ENCODE measurements at places on chromosomes 13 and 19.

DNA sequence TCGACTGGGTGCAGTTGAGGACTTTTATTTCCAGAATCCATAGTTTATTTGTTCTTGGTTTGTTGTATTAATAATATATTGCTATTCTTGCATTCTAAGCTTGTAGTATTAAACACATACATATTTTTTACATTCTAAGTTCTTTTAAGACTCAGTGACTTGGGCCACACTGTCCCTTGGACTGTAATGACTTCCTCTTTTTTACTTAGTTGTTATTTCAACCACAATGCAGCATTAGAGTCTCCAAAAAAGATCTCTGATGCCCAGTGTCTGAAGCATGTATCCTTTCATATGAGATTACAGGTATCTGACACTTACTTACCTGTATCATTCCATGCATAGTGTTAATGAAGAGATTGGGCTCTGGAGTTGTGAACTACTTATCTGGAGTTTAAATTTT lies 864.9 kb upstream of the PCDH20 start:
- no peak for DNase-seq

- no peak for DNase-seq
Measured at GRCh38 chr13:74015137-74015536, 119.1 kb downstream of the KLF12 start.

GRCh38 chr13:80055847-80056246 lies 285.1 kb downstream of the SPRY2 start:
- DNase-seq: no peak

DNA sequence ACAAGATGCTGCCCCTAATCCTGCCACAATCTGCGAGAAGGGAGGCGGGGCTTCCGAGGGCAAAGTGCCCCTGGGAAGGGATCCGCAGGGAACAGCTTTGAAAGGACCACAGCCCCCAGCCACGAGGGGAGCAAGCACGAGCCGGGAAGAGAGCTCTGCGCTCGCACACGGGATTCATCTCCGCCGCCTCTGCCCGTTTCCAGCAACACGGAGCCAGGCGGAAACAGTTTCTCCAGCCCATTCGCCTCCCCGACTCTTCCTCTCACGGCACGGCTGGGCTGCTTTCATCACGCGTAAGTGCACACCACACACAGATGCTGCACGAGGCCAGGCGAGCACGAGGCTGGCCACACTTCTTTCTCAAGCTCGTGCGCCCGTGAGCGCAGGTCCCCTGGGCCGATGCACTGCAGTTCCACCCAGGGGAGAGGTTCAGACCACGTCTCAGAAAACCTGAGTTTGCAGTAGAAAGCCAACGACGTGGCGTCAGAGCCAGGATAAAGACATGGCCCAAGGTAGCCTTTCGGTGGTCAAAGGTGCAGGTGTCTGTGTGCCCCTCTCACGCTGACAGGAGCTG lies 33.6 kb downstream of the NAXD start:
- DNase-seq: no peak

DNA sequence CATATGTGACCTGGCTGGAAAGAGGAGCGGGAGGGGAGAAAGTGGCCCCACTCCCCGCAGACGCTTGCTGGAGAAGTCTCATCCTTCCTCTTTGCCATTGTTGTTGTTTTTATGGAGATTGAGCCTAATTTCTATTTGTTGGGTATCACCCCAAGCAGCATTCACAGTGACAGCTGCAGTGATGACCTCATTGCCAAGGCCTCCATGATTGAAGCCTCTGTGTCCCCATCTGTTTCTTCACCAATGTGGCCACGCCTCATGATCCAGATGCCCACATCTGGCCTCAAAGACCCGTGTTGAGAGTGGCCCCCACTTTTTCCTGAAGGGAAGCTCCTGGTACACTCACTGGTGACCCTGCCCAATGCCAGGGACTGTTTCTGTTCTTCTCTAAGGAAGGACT lies 154.2 kb downstream of the SLC7A1 start:
- DNase-seq: no peak

DNA sequence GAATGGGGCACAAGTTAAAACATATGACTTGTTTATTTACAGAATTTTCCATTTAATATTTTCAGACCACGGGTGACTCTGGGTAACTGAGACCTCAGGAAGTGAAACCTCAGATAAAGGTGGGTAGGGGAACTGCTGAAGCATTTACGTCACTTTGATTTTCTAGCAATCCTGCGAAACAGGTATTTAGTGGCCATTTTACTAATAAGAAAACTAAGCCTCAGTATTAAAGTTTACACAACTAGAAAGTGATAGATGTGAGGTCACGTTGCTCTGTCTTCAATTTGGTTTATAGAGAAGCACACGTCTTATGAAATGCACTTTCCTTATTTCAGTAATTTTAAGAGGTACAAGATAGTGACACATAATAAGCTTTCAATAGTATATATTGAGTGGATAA lies 402.8 kb downstream of the FGF9 start:
- DNase-seq: no peak

GRCh38 chr13:50426927-50427326 lies 411.7 kb downstream of the KCNRG start:
- no peak for DNase-seq

DNA sequence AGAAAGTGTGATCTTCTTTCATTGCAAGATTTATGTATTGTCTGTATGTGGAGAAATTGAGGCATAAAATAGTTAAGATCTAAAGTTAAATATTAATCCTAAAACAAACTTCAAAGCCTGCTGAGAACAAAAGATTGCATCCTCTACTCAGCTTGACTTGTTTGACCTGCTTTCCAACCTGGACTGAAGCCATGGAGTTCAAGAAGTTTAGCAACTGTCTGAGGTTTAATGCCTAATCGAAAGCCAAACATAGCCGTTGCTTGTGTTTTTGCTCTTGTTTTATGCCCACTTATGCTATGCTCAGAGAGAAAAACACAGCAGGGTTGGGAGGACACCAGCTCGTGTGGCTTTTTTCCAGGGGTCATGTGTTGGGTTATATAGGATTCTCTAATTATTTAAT lies 135.6 kb downstream of the NUFIP1 start:
- no peak for DNase-seq

- DNase-seq: peak; percentile 45
Measured at GRCh38 chr19:2171349-2172145, 7.8 kb downstream of the DOT1L start.

DNA sequence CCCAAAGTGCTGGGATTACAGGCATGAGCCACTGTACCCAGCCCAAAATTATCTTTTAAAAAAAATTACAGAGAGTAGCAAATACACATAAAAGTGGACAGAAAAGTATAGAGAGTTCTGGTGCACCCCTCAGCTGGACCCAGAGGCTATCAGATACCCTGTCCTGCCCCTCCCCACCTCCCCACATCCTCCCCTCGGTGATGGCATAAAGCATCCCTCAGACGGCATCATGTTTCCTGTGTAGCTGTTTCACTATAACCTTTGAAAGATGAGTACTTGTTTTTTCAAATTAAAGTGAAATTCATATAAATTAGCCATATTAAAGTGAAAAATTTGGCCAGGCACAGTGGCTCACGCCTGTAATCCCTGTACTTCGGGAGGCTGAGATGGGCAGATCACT lies 20.1 kb downstream of the SLC27A1 start:
- no peak for DNase-seq

- DNase-seq: no peak
Measured at GRCh38 chr19:37346091-37346490, 24.8 kb upstream of the ZNF527 start.

GRCh38 chr13:80547885-80548825 lies 207.2 kb upstream of the SPRY2 start:
- peak; percentile 71 for DNase-seq

GRCh38 chr13:101231751-101232428 lies 184.4 kb downstream of the NALCN start:
- DNase-seq: no peak

DNA sequence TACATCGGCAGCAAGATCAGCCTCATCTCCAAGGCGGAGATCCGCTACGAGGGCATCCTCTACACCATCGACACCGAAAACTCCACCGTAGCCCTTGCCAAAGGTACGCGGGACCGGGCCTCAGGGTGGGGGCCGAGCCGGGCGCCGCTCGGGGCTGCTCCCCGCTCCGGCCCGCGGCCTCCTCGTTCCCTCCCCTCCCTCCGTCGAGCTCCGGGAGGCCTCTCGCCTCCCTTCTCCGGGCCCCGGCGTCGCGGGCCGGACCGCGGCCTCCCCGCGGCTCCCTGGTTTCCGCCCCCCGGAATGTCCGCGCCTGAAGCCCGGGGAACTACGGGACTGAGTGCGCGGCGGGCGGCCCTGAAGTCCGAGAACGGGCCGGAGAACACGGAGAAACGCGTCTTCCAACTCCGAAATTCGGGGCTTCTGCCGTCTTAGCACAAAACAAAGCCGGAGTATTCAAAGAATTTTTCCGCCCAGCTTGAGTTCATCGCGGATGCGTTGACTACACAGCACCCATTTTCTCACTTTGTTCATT lies 423 bp downstream of the LSM14A start:
- DNase-seq: no peak

DNA sequence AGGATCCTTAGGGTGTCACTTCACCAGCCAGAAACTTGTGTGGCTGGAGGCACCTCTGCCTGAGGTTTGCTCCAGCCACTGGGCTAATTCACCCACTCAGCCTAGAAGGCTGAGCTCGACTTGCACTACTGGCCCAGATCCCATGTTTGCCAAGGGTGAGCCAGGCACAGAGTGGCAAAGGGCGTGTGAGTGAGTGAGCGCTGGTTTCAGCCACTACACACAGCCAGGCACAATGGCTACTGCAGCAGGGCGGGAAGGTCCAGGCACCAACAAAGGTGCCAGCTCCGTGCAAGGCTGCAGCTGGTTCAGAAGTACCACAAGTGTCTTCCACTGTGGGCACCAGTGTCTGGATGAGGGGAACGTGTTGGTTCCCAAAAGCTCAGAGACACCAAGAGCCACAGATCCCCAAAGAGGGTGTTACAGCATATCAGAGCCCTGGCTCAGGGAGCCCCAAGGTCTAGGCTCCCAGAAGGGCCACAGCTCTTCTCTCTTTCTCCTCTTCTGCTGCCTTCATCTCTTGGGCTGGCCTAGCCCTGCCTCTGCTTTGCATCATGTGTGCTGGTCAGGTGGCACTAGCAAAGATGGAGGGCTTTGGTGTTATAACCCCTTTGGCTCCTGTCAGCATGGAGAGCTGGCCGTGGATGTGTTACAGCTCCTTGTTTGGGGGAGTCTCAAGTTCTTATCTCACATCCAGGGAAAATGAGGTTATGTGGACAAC lies 736.3 kb upstream of the KLHL1 start:
- no peak for DNase-seq

DNA sequence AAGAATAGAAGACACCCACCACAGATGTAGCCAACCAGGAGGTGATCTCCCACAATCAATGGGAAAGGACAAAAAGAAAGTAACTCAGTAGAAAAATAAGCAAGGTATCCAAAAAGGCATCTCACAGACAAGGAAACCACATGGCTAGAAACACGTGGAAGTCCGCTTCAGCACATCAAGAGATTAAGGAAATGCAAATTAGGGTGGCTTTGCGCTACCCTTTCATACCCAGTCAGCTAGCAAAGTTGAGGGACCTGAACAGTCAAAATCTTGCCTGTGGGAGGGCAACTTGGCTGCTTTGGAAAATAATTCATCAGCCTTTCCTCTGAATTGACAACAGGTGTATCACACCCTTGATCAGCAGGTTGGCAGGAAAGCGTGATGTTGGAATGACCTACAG lies 11.6 kb upstream of the UQCR11 start:
- DNase-seq: no peak

Data from mesenchymal stem cell (in vitro differentiated cells and primary cell).